EL (cell line): ENCODE measurements at places on chromosomes 2 and 18.
A peak's percentile ranks its signal among the peaks of the same experiment; 100 is the strongest.

DNA sequence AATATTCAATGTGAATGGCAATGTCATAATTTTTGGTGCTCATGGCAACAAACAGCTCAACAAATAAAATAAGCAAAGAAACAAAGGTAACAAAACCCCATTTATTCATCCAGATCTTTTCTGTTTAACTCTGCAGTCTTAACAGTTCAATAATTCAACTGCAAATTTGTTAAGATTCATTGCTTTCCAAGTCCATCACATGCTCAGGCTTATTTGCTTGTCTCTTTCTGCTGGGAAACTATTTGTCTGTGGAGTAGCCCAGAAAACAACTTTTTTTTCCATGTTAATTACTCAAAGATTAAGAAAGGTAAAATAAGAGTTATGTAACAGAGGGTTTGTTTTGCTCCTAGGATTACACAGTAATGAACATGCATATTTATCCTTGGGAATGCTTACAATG is 92.6 kb upstream of the PNPT1 start:
- DNase-seq: no peak

- peak; percentile 95 for DNase-seq
Observed at GRCh38 chr18:58590254-58590653, 38.6 kb downstream of the ALPK2 start.

- no peak for DNase-seq
Observed at GRCh38 chr18:50465211-50466153, 90.6 kb downstream of the SKA1 start.

DNA sequence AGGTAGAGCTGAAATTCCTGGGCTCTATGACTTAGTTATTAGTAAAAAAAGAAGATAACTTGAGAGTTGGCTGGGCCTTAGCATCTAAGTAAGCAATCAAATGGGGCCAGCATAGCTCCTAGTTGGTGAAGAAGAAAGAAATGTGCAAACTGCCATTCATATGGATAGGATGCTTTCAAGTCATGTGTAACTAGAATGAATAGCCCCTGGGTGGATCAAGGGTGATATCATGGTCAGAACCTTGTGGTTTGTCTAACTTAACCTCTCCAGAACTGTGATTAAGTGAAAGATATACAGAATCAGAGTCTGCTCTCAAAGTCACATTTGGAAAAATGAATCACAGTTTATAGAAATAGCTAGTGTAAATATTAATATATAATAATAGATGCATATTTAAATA is 198.7 kb upstream of the DTNA start:
- no peak for DNase-seq

GRCh38 chr2:77512507-77512906 is 9.7 kb downstream of the LRRTM4 start:
- DNase-seq: no peak

DNA sequence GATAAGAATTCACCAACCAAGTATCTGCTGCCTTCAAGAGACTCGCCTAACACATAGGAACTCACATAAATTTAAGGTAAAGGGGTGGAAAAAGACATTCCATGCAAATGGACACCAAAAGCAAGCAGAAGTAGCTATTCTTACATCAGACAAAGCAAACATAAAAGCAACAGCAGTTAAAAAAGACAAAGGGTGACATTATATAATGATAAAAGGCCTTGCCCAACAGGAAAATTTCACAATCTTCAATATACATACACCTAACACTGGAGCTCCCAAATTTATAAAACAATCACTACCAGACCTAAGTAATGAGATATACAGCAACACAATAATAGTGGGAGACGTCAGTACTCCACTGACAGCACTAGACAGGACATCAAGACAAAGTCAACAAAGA is 41.4 kb downstream of the NEMP2 start:
- no peak for DNase-seq

GRCh38 chr18:59923539-59924196 is 23.9 kb downstream of the PMAIP1 start:
- DNase-seq: no peak

DNA sequence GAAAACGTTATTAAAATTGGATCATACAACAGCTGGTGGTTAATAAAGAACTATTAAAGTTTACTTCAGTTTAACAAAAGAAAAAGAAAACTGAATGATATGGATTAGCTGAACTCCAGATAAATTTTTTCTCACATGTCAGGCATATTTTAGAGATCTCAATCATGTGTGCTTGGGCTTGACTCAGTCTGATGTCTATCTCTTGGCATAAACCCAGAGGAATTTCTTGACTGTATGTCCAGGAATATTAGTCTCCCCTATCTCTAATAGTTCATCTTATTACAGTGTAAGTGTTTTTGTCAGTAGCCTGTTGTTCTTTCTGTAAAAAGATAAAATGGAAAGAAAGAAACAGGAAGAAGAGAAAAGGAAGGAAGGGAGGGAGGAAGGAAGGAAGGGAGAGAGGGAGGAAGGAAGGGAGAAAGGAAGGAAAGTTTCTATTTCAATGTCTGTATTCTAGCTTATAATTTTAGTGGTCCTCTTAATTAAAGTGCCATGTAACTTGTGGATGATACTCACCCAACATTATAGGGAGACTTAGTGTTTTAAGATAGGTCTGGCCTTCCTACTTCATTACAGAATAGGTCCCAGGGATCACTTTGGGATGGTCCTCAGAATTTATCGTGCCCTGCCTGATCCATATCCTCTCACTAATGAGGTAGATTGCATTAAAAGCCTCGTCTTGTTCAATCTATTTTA is 99.7 kb upstream of the UGP2 start:
- DNase-seq: peak; percentile 71

DNA sequence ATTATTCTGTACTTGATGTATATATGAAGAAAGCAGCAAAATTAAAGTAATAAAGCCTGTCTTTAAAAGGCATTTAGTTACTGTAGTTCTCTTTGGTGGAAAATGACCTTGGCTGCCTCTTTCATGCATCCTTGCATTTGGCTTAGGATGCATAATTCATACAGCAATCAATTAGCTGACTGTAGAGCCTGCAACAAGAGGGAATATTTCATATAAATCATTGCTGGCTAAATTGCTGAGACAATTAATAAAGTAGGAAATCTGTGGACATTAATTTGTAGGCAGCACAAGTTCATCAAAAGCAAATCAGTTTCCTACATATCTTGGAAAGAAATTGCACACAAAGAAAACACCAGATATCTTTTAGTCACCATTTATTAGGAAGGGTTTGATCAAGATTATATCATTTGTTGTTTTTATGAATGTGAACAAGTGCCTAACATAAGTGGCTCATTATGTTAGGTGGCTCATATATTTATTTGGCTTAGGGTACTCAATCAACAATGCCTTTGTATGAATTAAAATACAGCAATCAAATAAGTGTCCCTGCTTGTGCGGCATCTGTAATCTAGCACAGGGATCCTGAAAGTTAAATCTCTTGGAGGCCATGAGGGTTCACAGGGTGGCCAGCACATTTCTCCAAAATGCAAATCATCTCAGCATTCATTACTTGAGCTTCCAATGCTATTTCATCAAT is 220.4 kb upstream of the SPOPL start:
- no peak for DNase-seq

- peak; percentile 39 for DNase-seq
Observed at GRCh38 chr18:10017043-10017442, 103.2 kb downstream of the VAPA start.

DNA sequence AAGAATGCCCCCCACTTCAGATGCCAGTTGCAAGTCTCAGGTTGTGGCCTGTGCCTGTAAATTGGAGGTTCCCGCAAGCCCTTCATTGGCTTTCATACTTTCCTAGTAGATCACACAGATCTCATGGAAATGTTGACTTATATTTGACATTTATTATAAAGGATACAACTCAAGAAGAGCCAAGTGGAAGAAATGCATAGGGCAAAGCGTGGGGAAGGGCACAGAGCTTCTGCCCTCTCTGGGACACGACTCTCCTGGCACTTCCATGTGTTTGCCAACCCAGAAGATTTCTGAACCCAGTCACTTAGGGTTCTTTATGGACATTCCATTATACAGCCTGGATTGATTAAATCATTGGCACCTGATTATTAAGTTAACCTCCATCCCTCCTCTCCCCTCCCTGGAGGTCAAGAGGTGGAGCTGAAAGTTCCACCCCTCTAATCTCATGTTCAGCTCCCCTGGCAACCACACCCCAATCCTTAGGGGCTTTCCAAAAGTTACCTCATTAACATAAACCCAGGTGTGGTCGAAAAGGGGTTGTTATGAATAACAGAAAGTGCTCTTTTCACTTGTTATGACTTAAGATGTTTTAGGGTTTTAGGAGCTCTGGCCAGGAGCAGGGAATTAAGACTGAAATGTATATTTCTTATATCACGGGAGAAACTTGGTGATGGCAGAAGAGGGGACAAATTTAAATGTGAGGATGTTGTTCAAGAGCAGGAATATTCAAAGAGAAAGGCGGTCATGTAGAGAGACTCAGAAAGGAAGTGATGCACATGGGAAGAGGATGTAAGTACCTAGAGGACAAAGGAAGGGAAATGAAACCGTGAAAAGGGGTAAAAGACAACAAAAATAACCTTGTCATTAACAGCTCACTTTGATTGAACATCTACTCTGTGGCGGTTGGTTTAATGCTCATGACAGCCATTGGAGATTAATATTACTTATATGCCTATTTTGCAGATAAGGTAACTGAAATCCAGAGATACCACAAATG is 31.8 kb downstream of the SP100 start:
- DNase-seq: no peak

DNA sequence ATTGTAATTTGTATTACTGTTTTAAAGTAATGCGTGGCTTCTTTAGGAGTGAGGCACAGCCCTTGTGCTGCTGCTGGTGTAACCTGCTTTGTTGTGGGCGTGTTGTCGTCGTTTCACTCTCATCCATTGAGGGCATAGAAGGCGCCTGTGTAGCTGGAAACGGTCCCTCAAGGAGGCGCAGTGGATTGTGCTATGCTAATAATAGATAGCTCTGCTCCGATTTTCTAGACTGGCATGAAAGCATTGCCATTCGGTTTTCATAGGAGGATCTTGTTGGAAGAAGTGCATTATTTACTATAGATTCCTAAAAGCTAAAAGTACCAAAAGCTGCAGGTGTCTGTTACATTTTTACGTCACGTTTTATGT is 17.9 kb downstream of the RAB12 start:
- DNase-seq: no peak

DNA sequence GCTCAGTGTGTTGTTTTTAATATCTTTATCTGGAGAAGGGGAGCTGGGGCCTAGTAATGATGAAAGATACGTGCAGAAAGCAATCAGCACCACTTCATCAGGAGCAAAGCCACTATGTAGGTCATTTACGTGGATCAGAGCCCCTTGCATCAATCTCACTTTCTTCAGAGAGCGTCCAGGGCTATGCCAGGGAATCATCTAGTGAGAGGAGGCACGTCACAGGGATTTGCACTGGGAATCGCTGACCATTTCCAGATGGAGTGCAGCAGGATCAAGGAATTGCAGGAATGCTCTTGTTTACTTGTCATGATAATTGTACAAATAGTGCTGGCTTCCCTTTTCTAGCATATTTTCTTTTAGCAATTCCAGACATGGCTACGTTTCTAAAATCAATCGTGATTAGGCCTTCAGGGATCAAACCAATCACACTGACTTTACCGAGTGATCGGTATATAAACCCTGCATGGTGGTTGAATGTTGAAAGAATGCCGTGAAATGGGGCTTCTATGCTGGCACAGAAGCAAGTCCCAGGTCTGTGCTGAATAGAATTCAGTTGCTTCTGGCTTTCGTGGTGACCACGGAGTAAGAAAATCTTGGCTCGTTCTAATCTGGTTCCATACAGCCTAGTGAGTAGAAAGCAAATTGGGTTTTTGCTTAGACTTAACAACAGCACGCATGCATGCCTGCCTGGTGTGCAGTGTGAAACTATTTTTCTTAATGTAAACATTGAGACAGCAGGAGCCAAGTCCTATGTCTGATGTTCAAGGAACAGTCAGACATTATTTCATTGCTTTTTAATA is 122.8 kb downstream of the TMEM200C start:
- DNase-seq: no peak

DNA sequence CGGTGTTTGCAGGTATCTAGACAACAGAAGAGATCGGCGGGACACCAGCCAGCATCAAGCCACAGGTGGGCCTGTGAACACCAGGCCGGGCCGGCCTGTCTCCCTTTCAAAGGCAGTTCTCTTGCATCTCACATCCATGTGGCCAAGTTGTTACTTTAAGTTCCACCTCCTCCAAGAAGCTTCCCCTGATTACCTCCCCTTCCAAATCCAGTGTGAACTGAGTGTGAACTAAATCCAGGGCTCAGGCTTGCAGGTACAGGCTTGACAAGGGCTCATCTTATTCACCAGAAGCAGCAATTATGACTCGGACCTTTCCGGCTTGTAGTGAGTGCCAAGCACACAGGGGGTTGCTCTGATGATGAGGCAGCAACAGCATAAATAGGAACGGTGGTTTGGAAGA is 3.9 kb downstream of the CRACDL start:
- no peak for DNase-seq

- no peak for DNase-seq
Observed at GRCh38 chr2:46534589-46534988, 55.2 kb downstream of the TMEM247 start.

GRCh38 chr2:14303366-14304115 is 329.0 kb upstream of the LRATD1 start:
- no peak for DNase-seq

DNA sequence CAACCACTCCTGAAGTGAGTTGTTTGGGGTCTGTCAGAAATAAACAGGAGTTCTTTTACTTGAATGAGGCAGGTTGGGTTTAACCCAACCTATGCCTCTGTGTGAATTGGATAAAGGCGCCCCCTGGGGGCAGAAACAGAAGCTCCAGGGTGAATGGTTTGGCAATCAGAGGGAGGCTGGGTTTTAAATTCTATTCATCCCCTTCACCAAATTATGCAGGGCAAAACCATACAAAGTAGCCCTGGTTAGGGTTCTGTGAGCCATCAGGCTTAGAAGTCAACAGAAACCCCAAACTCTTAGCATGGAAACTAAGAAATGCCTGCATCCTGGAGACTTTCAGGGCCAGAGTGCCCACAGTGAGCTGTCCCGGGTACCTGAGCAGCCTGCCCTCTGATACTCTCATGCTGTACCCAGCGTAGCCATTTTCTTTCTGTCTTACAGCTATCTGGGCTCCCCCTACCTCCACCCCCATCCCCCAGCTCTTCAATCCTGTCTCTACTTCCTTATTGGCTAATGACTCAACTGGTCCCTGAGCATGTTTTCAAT is 241.5 kb downstream of the ICOS start:
- peak; percentile 22 for DNase-seq

- DNase-seq: peak; percentile 79
Observed at GRCh38 chr18:67265464-67266245, 250.9 kb downstream of the DSEL start.

- peak; percentile 66 for DNase-seq
Observed at GRCh38 chr2:203533676-203534591, 1.2 kb downstream of the RAPH1 start.

GRCh38 chr2:102072741-102073140 is 69.8 kb upstream of the IL1R1 start:
- no peak for DNase-seq

DNA sequence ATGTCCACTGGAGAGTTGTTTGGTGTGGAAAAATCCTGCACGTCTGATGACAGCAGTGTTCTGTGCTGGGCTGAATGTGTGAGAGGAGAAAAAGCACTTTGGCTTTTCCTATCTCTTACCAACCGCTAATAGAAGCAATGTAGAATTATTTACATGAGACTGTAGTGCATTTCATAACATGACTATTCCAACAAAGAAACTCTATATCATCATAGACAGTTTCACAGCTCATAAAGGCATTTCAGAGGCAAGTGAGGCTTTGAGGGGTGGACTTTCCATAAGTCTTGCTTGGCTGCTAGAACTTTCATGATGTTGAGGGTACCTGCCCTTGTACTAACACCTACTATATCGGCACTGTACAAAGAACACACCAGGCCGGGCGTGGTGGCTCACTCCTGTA is 345.1 kb upstream of the RAB12 start:
- no peak for DNase-seq
